ENCODE measurements at places on chromosomes 7 and 10.
A peak's percentile ranks its signal among the peaks of the same experiment; 100 is the strongest.

GRCh38 chr10:96651998-96652431 is 65.2 kb upstream of the TM9SF3 start:
- DNase-seq = peak; percentile 34

- no peak for DNase-seq
Observed at GRCh38 chr10:30070001-30070685, 10.8 kb upstream of the JCAD start.

DNA sequence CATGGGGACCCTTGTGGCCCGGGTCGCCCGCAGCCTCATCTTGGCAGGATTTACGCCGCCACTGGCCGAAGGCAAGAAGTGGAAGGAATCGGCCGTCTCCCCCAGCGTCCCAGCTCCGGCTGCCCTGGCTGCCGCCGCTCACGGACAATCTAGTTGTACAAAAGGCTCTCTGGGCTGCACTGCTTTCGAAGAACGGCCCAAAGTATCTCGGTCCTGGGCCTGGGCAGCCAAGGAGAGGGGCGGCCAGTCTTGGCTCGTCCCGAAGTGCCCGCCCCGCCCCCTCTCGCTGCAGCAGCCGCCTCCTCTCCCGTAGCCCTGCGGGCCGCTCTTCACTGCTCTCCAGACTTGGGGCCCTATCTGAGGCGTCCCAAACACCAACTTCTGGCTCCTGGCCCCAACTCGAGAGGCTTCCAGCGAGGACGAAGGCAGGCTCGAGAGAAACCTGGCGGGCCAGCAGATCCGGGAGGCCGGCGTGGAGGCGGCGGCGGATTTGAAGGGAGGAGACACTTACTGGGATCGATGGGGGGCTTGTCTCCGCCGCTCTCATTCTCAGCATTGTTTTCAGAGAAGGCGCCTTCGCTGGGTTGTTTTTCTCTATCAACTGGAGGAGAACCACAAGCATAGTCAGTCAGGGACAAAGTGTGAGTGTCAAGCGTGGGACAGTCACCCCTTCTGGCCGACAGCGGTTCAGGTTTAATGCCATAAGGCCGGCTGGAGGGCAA is 809 bp downstream of the HOXA9 start:
- no peak for DNase-seq

DNA sequence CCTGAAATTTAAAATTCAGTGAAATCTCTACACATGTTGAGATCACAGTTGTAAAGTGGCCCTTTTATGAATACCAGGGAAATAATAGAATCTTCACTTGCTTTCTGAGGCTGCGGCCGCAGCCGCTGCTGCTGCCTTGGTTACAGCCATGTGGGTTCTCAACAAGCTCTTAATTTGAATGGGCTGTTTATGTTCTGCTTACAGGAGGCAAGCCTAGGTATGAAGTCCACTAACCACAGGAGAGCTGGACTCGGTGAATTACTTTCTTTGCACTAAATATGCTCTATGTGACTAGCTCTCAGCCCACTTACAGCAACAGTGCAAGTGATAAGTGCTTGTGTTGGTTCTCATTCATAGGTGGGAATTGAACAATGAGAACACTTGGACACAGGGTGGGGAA is 410.8 kb downstream of the SFMBT2 start:
- DNase-seq = no peak

- DNase-seq = no peak
Observed at GRCh38 chr7:34840176-34840785, 182.3 kb downstream of the NPSR1 start.
